ENCODE measurements at places on chromosomes 2 and 18. TPM values are rescaled to one million over a fixed set of nuclear protein-coding genes. Genes with fewer than 3 reads are reported as not detected.

Gene IL36A
- total RNA-seq, result not detected

Gene GNAL
- 5.1 TPM for total RNA-seq

Gene AKAIN1
- not detected for total RNA-seq

Gene COL3A1
- total RNA-seq, result 47.0 TPM

DNA sequence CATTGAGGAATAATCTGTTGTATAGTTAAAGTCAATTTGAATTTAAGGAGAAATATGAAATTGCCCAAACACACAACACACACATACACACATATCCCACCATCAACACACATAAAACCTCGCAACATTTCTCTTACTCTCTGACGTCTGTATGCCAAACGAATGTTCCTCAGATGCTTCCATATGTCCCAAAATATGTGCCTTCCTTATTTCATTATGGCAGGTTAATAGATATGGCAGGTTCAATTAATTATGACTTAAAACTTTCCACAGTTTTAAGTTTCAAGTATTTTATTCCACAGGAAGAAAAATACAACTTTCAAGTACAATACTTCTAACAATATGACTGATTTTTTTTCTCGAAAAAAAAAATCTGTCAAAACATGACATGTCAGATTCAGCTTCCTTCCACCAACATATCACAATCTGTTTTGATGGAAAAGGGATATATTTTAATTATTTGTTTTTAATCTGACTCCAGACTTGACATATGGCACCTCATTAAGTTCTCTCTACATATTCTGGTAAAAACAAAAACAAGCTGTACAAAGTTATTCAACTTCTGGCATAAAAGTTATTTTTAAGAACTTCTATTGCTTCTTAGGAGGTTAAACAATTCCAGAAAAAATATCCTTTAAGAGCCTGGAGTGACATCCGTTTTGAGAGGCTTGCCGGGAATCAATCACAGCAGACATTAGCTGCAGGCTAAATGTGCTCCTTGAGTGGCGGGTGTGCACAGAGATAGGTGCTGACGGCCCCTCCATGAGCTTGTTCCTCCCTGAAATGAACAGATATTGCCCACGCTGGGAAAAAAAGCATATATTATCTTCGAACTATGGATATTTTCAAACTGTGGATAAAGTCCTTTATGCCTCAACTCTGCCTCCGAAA is 812.7 kb downstream of the DCDC2C start:
- no peak for DNase-seq

GRCh38 chr2:30692829-30693275 is 114.4 kb downstream of the CAPN13 start:
- DNase-seq, result no peak

GRCh38 chr2:120140866-120141265 is 82.3 kb downstream of the TMEM185B start:
- no peak for DNase-seq

DNA sequence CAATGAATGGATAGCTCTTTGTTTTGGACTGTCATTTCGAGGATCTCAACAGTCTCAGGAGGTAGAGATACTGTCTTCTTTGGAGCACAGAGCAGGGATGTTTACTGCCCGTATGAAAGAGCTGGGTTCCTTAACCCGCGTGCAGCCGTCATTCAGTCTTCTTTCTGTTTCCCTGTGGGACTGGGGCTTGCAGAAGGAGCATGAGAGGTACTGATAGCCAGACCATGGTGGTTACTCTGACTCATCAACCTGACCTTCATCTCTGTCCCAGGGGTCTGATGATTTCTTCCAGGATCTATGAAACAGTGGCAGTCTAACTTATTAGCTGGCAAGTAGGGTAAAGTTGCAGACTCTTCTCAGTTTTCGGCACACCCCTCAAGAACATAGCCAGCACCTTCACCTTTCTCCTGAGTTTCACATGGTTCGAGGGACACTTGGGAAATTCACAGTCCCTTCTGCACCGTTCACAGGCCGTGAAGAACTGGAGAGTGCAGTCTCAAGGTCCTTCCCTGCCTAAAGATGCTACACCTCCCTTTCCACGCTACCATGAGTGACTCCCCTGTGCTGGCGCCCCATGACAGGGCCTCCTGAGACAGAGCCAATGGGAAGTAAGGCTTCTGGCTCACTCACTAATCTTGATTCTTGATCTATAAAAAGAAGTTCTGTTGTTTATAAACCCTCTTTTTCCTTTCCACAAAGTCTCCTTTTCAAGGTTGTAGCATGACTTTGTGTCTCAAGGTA is 226.2 kb downstream of the MC4R start:
- no peak for DNase-seq
